ENCODE measurements at places on chromosomes 5 and 9.

DNA sequence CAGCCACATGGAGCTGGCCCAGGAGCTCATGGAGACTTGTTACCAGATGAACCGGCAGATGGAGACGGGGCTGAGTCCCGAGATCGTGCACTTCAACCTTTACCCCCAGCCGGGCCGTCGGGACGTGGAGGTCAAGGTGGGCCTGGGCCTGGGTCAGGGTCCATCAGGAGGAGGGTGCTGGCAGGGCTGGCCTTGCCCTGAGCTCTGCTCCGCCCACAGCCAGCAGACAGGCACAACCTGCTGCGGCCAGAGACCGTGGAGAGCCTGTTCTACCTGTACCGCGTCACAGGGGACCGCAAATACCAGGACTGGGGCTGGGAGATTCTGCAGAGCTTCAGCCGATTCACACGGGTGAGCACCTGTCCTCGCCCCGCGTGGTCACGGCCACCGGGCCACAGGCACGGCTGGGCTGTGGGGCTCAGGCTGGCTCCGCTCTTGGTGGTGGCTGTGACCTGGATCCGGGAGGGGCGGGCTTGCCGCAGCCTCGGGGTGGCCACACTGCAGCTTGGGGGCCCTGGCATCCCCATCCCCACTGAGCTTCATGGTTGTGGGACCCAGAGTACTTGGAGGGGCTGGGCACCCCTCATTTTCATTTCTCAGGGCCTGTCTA, 7.1 kb downstream of the DPP7 start:
- DNase-seq, result no peak

DNA sequence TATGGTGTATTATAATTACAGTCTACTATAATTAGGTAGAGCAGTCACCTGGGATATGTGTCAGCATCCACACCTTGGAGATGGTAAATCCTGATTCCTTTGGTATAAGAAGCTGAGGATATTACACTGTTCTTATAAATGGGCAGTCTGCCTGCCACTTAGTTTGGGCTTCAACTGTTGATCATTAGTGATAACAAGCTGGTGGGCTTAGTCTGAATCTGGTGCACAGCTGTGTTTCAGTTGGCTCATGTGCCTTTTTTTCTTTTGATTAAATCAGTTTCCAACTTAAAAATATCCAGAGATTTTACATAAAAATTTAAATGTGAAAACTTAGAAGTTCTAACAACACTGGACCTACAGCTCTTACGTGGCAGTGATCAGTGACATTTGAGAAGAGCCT, 21.2 kb downstream of the LVRN start:
- no peak for DNase-seq

- DNase-seq, result no peak
Measured at GRCh38 chr5:170246126-170246870, 13.5 kb downstream of the C5orf58 start.

GRCh38 chr9:16197578-16198370, 644.9 kb downstream of the CCDC171 start:
- DNase-seq, result no peak

GRCh38 chr9:89295400-89295799, 15.6 kb upstream of the CKS2 start:
- no peak for DNase-seq

GRCh38 chr5:172802567-172803176, 31.4 kb upstream of the ERGIC1 start:
- no peak for DNase-seq

DNA sequence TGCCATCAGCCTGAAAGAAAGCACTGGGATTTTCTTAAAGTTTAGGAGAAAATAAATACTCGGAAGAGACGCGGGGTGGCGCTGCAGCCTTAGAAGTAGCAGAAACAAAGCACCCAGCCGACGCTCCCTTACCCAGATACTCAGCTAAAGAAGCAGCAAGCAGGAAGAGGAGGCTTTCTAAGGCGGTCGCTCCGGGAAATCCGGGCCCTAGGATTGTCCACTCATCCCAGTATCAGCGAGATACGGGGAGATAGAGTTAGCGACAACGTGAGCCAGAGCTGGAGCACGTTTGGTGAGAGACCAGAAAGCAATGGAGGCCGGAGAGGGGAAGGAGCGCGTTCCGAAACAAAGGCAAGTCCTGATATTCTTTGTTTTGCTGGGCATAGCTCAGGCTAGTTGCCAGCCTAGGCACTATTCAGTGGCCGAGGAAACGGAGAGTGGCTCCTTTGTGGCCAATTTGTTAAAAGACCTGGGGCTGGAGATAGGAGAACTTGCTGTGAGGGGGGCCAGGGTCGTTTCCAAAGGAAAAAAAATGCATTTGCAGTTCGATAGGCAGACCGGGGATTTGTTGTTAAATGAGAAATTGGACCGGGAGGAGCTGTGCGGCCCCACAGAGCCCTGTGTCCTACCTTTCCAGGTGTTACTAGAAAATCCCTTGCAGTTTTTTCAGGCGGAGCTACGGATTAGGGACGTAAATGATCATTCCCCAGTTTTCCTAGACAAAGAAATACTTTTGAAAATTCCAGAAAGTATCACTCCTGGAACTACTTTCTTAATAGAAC, at the start of gene PCDHB2:
TSS of gene PCDHB2 (plus strand) at position 135 of the 782 bp plus-strand sequence. CDS start at position 311, 176 bp downstream.
- DNase-seq, result no peak

Data from CD4-positive, alpha-beta T cell treated with Interleukin-2 at 100 ng/mL for 4 hours (primary cell).